Hepatocyte (in vitro differentiated cells): ENCODE measurements at places on chromosomes 3 and 15.

DNA sequence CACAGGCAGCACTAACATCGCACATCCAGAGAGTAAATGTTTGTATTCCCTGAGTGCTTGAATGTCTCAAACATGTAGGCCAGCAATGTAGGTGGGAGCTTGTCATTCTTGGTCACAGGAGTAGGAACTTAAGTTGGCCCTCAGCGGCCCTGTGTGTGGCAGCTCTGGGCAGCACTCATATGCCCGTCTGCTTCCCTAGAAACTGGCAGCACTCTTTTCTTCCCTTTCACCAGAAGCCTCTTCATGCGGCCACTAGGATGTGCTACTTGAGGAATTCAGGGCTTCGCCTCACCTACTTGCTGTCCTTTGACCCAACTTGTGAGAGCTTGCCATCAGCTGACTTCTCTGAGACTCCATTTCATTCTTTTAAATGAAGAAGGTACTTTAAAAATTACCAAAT is 69.5 kb downstream of the TIPARP start:
- H3K27me3 ChIP-seq: no peaks in the 10 kb centered on the region
- H3K36me3 ChIP-seq: no peaks in the 10 kb centered on the region
- H3K27ac ChIP-seq: no peak overlapping the region
- DNase-seq: no peak

- H3K4me1 ChIP-seq: no peaks in the 10 kb centered on the region
- no peaks in the 10 kb centered on the region for H3K27me3 ChIP-seq
- no peak overlapping the region for H3K4me3 ChIP-seq
- H3K36me3 ChIP-seq: no peaks in the 10 kb centered on the region
- H3K27ac ChIP-seq: no peak overlapping the region
- DNase-seq: no peak
Measured at GRCh38 chr3:175222356-175222755, 363.2 kb downstream of the NAALADL2 start.

- no peak for DNase-seq
- H3K4me1 ChIP-seq: peaks cover 5% of the 10 kb centered on the region
- no peaks in the 10 kb centered on the region for H3K36me3 ChIP-seq
- no peak overlapping the region for H3K4me3 ChIP-seq
Measured at GRCh38 chr3:87468235-87468634, 191.9 kb upstream of the POU1F1 start.

GRCh38 chr15:51840692-51841091 is 11.2 kb downstream of the TMOD3 start:
- H3K4me1 ChIP-seq: peaks cover 42% of the 10 kb centered on the region
- no peaks in the 10 kb centered on the region for H3K36me3 ChIP-seq
- no peaks in the 10 kb centered on the region for H3K27me3 ChIP-seq
- no peak overlapping the region for H3K4me3 ChIP-seq
- no peak overlapping the region for H3K27ac ChIP-seq
- no peak for DNase-seq

GRCh38 chr15:49645941-49646340 is 25.1 kb downstream of the DTWD1 start:
- no peak overlapping the region for H3K27ac ChIP-seq
- H3K36me3 ChIP-seq: no peaks in the 10 kb centered on the region
- H3K27me3 ChIP-seq: no peaks in the 10 kb centered on the region
- DNase-seq: no peak
- H3K4me1 ChIP-seq: no peaks in the 10 kb centered on the region
- H3K4me3 ChIP-seq: no peak overlapping the region

GRCh38 chr3:132038198-132038825 is 3.5 kb upstream of the CPNE4 start:
- H3K4me1 ChIP-seq: no peaks in the 10 kb centered on the region
- no peaks in the 10 kb centered on the region for H3K36me3 ChIP-seq
- peaks cover 39% of the 10 kb centered on the region for H3K27me3 ChIP-seq
- no peak overlapping the region for H3K4me3 ChIP-seq
- no peak overlapping the region for H3K27ac ChIP-seq
- peak; percentile 48 for DNase-seq

GRCh38 chr15:93073465-93073952 is 15.5 kb downstream of the RGMA start:
- no peaks in the 10 kb centered on the region for H3K4me1 ChIP-seq
- peak overlapping the region; percentile 74 for H3K4me3 ChIP-seq
- no peak for DNase-seq
- no peaks in the 10 kb centered on the region for H3K36me3 ChIP-seq

- no peak overlapping the region for H3K4me3 ChIP-seq
- H3K27me3 ChIP-seq: peaks cover 3% of the 10 kb centered on the region
- no peaks in the 10 kb centered on the region for H3K36me3 ChIP-seq
- no peak overlapping the region for H3K27ac ChIP-seq
- no peaks in the 10 kb centered on the region for H3K4me1 ChIP-seq
Measured at GRCh38 chr3:13115991-13116390, 42.8 kb upstream of the IQSEC1 start.

GRCh38 chr15:76636059-76636458 is 269.1 kb downstream of the SCAPER start:
- H3K4me1 ChIP-seq: no peaks in the 10 kb centered on the region
- no peaks in the 10 kb centered on the region for H3K27me3 ChIP-seq
- DNase-seq: no peak
- no peaks in the 10 kb centered on the region for H3K36me3 ChIP-seq
- no peak overlapping the region for H3K4me3 ChIP-seq

GRCh38 chr3:185528532-185528931 is 23.9 kb downstream of the LIPH start:
- H3K4me1 ChIP-seq: no peaks in the 10 kb centered on the region
- no peak overlapping the region for H3K27ac ChIP-seq
- H3K4me3 ChIP-seq: no peak overlapping the region
- no peaks in the 10 kb centered on the region for H3K36me3 ChIP-seq
- no peak for DNase-seq

GRCh38 chr3:140432229-140432669 is 245.6 kb upstream of the TRIM42 start:
- H3K4me3 ChIP-seq: no peak overlapping the region
- no peak for DNase-seq
- H3K27me3 ChIP-seq: no peaks in the 10 kb centered on the region
- no peak overlapping the region for H3K27ac ChIP-seq
- H3K4me1 ChIP-seq: no peaks in the 10 kb centered on the region

GRCh38 chr3:71695000-71695482 is 30.2 kb downstream of the EIF4E3 start:
- peak overlapping the region; percentile 86 for H3K27ac ChIP-seq
- H3K4me1 ChIP-seq: peaks cover 26% of the 10 kb centered on the region
- DNase-seq: peak; percentile 22

DNA sequence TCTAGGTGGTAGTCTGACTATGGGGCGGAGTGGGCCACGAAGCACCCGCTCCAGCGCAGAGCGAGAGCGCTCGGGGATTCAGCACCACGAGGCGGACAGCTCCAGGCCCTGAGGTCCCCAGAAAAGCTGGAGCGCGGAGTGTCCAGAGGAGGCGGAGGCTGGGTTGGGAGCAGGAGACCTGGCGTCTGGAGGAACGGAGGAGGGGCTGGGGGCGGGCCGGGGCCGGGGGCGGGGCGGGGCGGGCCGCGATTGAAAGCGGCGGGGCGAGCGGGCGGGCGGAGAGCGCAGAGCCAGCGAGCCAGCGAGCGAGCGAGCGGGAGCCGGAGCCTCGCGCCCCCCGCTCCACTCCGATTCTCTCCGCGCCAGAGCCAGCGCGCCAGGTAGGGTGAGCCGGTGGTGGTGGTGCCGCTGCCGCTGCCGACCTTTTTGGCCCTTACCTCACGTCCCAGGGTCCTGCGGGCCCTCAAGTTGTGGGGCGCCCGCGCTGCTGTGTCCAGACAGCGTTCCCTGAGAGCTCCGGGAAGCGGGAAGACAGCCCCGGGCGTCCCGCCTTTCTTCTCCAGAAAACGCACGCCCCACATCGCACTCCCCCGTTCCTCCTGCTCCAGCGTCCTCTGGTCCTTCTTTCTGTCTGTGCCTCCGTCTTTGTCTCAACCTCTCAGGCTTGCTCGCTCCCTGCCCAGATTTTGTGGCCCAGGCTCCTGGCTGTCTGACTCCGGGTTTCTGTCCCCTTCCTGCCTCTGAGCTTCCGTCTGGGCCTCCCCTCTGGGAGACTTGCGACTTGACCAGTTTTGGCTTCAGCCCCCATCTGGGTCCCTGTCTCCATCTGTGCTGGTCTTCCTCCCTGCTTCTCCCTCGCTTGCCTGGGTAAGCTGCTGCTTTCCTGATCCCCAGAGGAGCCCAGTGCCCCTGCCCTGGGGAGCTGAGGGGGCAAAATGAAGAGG is at the start of gene GRM2:
GRM2 (plus strand) TSS at position 281 of the 944 bp plus-strand sequence. CDS start 1,916 bp downstream, outside the sequence.
- peak; percentile 94 for DNase-seq
- H3K4me3 ChIP-seq: peak within 1 kb of the TSS; percentile 23
- H3K27me3 ChIP-seq: peaks cover 19% of the 10 kb centered on the region
- no peaks in the 10 kb centered on the region for H3K36me3 ChIP-seq
- no peak within 1 kb of the TSS for H3K27ac ChIP-seq

GRCh38 chr3:9864200-9864927 is 15.7 kb downstream of the CIDEC start:
- H3K27ac ChIP-seq: peak overlapping the region; percentile 75
- H3K36me3 ChIP-seq: no peaks in the 10 kb centered on the region
- H3K27me3 ChIP-seq: no peaks in the 10 kb centered on the region

DNA sequence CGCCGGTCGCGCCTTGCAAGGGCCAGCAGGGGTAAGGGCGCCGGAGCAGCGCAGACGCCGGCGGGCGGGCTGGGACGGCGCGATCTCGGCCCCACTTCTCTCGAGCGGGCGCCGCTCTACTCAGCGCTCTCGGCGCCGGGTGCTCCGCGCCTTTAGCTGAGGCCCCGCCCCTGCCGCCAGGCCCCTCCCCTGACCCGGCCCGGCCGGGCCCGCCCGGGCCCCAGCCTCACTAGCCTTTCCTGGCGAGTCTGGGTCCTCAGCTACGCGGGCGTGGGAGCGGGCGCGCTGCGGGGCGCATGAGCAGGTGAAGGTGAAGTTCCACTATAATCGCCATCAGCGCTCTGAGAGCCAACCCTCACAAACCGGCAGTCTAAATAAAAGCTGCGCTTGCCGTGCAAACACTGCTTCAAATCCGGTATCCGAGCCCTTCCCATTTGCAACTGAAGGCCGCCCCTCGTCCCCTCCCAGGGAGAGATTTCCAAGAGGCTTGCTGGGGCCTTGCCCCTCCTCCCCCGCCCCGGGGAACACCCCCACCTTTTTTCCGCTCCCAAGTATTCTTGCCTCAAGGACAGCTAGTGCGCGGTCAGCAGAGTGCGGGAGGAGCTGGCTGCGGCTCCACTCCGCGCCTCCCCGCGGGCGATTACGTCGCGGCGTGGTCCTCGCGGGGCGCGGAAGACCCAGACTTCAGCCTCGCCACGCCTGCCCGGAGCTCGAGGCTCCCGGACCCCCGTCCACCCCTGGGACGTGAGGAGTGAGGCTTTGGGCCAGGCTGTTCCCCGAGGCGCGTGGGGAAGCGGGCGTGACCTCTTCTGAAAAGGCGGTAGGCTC is at the start of gene RPP25:
RPP25 (minus strand) TSS at position 125 of the 828 bp plus-strand sequence. CDS start 189 bp downstream, outside the sequence.
- H3K36me3 ChIP-seq: no peaks in the 10 kb centered on the region
- H3K4me3 ChIP-seq: peak within 1 kb of the TSS; percentile 76
- peak within 1 kb of the TSS; percentile 90 for H3K27ac ChIP-seq
- peaks cover 43% of the 10 kb centered on the region for H3K4me1 ChIP-seq

DNA sequence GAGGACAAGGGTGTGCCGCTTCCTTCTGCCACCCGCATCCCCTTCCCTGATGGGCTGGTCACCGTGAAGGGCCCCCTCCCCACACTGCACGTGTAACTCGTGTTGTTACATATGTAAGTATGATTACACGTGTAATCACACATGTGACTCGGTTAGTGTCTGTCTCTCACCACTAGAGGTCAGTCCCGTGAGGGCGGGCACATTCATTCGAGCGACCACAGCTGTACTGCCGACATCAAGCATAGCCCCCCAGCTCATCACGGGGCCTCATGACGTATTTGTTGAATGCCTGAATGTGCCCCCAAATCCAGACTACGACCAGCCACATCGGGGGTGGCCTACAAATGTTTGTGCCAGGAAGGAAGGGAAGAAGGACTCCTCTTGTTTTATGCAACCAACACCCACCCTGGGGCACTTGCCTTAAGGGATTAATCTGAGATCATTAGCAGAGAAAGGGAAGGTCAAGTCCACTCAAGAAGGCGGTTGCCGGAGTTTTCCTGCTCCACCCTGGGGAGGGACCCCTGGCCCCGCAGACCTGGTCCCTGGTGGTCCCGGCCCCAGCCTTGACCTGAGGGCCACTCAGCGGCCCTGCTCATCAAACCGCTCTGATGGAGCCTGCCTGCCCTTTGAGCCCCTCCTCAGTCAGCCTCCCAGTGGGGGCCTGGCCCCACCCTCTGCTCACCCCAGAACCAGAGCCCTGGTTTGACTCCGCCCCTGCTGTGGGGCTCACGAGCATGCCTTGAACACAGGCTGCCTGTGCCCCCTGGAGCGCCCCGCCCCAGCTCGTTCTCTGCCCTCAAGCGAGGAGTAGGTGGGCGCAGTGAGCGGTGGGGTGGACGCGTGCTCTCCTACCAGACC is 52.8 kb downstream of the RGMA start:
- peak; percentile 50 for DNase-seq
- H3K27ac ChIP-seq: no peak overlapping the region
- no peaks in the 10 kb centered on the region for H3K27me3 ChIP-seq
- no peaks in the 10 kb centered on the region for H3K36me3 ChIP-seq
- H3K4me3 ChIP-seq: no peak overlapping the region
- no peaks in the 10 kb centered on the region for H3K4me1 ChIP-seq

- H3K36me3 ChIP-seq: no peaks in the 10 kb centered on the region
- DNase-seq: peak; percentile 36
- H3K4me3 ChIP-seq: no peak overlapping the region
- H3K27me3 ChIP-seq: peaks cover 4% of the 10 kb centered on the region
- peaks cover 12% of the 10 kb centered on the region for H3K4me1 ChIP-seq
- H3K27ac ChIP-seq: no peak overlapping the region
Measured at GRCh38 chr15:71547011-71547410, 263.3 kb upstream of the NR2E3 start.

DNA sequence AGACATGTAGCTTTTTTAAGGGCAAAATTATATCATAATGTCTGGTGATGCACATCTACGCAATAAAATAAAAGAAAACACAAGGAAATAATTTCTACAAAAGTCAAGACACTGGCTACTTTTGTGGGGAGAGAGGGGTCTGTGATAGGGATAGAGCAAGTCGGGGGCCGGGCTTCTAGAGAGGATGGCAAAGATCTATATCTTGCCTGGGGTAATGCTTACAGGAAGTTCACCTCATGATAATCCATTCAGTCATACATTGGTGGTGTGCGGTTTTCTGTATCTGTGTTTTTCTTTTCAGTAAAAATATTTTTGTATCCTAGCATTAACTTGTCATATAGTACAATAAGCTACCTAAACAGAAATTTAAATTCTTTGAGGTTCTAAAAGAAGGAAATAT is 178.8 kb downstream of the ARRDC4 start:
- no peaks in the 10 kb centered on the region for H3K36me3 ChIP-seq
- H3K27ac ChIP-seq: no peak overlapping the region
- no peak overlapping the region for H3K4me3 ChIP-seq
- DNase-seq: no peak
- H3K27me3 ChIP-seq: no peaks in the 10 kb centered on the region
